ENCODE measurements at places on chromosomes 12 and 14.

GRCh38 chr14:55781046-55781445 lies 201.0 kb downstream of the KTN1 start:
- DNase-seq = no peak

DNA sequence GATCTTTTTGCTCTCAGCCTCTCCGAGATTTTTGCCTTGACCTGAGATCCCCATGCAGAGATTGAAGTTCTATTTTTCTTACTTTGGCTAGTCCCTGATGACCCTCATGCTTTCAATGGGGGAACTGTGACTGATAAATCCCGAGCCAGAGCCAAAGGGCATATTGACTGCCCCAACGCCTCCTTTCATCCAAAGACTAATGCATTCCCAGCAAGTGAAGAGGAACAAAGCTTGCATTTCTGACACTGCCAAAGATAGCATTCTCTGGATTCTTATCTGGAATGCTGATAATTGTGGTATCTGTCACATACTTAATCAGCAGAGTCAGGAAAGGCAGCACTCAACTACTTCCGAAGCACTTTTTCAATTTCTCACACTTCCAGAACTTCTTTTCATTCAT lies 152.3 kb upstream of the EGLN3 start:
- no peak for DNase-seq

DNA sequence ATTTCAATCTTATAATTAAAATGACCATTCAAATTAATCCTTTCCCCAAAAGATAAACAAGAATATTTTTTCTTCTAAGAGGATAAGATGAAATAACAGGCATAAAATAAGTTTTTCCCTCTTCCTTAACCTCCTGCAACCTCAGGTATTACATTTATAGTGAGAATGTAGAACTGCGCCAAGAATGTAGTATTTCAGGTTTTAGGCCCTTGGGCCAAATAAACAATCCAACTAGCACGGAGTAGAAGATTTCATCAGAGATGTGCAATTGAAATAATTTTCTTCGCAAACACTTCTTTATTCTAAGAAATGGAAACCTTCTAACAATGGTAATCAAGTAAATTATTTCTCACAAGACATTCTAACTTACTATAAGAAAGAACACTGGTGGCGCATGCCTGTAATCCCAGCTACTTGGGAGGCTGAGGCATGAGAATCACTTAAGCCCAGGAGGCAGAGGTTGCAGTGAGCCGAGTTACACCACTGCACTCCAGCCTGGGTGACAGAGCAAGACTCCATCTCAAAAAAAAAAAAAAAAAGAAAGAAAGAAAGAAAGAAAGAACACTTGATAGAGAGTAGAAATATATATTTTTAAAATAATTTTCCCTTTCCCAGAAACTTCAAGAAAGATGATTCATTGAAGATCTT lies 100.8 kb downstream of the TAOK3 start:
- DNase-seq = no peak

DNA sequence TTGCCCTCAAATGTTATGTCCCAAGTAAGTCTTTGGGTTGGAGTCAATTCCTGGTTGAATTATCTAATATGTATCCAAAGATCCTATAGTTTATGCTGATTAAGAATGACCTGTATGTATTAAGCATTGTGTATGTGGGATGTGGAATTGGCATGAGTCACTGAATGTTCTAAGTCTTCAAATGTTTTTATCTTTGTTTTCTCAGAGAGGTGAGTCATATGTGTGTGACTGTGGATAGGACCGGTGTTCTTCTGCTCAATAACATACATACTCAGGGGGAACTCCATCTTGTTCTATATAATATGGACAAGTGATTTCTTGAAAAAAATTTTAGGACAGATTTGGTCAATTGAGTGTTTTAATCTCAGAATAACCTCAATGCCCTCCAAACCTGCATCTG lies 57.9 kb downstream of the NAV3 start:
- no peak for DNase-seq

- no peak for DNase-seq
These were observed 94.1 kb downstream of the GCH1 start for GRCh38 chr14:54808326-54809161.

DNA sequence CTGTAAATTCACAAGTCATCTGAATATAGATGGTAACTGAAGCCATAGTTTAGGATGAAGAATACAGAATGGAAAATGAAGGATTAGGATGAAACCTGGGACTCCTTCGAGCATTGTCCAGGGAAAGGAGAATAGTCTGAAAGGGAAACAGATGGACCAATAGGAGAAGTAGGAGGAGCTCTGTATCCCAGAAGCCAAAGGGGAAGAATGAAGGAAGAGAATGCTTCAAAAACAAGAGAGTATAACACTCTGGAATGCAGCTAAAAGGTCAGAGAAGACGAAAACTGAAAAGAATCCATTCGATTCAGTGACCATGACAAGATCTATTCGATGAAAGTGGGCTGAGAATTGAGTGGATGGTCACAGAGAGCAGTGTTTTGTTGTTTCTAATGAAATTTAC lies 1.0 kb downstream of the GMFB start:
- DNase-seq = no peak

GRCh38 chr12:39972119-39972518 lies 133.8 kb downstream of the SLC2A13 start:
- DNase-seq = no peak

DNA sequence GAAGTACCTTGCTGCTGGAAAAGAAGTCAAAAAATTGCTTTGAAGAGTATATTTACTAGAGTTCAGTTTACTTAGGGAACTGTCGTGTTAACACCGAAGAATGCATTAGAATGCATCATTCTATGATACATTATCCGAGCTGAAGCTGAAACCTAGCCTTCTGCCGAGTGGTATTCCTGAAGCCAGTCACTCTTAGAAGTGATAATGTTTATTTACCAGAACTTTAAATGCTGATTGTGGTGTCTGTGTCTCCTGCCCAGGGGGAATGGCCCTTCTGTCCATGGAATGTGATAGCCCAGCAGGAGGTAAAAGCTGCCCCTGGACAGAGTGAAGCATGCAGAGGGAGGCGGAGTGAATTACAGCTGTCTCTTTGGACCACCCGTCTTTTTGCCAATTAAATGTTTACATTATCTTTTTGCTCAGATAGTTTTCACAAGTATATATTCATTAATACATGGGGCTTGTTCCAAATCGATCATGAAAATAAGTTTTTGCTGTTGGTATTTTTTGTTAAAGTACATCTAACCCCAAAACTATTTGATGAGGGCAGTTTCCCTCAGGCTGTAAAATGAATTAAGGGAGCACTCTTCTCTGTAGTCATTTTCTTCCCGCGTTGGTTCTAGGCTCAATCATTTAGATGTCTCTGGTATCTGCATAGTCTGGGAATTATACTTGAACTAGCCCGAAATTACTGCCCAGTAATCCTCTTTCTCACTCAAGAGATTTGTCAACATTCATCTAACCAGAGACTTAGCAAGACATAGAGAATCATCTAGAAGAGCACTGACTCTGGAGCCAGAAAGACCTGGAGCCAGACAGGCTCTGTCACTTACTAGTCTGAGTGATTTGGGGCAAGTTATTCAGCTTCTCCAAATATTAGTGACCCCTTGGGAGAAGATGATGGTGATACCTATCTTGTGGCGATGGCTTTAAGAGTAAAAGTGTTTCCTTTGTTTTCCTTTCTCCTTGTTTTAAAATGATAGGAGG lies 147.6 kb downstream of the CRADD start:
- DNase-seq = no peak

DNA sequence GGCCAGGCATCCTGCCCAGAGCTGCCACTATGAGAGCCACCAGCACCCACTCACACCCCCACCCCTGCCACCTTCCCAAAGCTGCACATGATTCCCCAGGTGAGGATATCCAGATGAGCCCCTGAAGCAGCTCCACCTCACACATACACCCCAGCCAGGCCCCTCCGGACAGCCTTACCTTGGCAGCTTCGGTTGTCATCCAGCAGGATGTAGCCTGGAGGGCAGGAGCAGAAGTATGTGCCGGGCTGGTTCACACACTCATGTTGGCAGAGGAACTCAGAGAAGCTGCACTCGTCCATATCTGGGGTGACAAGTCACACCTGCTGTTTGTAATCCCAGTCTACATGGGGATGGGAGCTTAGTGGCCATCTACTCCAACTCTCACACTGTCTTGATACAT lies 15.4 kb upstream of the TC2N start:
- DNase-seq = no peak

DNA sequence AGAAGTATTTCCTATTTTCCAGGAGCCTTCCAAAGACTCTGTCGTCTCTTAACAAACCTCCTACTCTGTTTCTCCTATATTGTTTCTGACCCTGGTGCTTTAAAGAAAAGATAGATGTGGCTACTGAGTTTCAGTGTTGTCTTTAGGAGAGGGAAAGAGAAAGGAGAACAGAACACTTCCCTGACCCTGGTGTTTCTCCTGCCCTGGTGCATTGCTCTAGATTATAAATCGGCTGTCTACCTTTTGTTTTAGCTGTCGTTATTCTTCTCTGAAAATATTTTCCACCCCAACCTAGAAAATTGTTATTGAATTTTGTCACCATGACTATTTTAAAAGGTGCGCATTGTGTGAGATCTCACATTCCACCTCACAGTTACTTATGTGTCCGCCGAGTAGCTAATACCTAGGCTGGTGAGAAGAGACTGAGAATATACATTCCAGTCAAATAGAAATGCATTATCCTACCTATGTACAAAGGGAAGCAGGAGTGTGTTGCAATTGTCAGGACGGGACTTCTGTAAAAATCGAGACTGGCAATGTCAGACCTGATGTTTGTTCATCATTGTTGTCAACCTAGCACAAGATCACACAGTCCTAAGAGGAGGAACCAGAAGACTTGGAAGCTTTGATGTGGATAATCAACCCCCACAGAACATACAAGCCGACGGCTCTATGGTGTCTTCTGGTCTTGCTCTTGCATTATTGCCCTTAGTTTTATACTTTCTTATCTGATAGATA lies 108.7 kb upstream of the SLC38A4 start:
- no peak for DNase-seq

GRCh38 chr14:77459072-77459723 lies 1.3 kb downstream of the AHSA1 start:
- peak; percentile 47 for DNase-seq

DNA sequence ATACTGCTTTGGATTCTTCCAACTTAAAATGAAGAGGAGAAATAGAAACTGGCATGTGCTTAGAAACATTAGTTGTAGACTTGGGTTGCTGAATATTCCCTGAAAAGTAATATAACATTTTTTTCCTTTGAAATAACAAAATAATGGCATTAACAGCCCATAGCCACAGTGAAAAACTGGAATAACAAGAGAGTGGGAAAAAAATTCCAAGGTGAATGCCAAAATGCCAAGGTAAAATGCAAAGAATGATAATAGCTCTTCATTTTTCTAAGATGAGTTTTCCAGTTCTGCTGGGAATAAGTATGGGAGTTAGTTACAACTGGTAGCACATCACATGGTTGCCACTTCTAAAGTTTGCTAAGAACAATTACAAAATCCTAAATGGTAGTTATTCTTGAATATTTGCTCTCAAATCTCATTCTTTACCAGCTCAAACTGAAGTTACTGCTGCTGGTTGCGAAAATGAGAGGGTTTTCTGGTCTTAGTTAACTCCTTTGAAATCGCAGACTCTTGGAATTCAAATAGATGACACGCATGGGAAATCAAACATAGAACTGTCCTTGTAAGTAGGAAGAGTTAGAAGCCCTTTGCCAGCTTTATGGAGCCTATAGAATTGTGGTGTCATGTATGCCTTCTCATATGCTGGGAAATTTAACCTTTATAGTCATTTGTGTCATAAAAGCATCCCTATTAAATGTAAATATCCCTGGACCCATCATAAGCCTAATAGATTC lies 165.0 kb upstream of the DCN start:
- DNase-seq = no peak

GRCh38 chr12:29024117-29024516 lies 125.0 kb upstream of the FAR2 start:
- DNase-seq = no peak

DNA sequence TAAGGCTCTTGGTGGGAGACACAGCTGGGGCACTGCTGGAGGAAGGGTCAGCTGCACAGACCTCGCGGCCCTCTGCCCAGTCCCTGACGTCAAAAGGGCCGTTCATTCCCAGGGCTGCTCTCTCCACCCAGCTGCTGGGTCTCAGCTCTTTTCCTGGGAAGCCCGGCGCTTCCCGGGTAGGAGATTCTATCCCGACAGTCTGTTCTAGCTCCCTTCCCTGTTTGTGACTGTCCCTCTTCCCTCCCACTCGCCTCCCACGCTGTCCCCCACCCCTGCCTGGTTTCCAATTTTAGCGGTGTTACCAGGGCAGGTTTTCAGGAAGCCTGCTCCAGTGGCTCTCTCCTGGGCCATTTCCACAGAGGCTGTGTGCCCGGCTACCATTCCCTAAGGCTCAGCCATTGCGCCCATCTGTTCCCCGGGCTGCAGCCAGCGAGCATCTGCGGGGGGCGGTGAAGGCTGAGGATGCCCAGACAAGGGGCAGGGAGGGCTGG lies 186.6 kb downstream of the CACNA1C start:
- DNase-seq = no peak

DNA sequence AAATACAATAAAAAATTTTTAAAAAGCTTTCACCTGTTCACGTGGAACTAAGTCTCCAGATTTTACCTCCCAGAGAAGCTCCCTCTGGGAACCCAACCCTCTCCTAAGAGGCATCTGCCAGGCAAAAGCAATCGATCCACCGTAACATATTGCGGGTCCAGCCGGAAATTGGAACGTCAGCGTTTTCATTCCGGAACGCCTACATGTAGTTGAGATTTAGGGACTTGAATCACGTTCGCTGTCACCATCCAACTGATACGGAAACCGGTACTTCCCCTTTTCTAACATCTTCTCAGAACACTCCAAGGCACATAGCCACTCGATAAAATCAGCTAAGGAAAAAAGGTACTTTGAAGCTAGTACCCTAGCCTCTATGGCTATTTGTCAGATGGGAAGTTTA lies 70.3 kb downstream of the COX16 start:
- DNase-seq = no peak

- DNase-seq = no peak
These were observed 57.1 kb downstream of the MARK3 start for GRCh38 chr14:103442288-103442687.

DNA sequence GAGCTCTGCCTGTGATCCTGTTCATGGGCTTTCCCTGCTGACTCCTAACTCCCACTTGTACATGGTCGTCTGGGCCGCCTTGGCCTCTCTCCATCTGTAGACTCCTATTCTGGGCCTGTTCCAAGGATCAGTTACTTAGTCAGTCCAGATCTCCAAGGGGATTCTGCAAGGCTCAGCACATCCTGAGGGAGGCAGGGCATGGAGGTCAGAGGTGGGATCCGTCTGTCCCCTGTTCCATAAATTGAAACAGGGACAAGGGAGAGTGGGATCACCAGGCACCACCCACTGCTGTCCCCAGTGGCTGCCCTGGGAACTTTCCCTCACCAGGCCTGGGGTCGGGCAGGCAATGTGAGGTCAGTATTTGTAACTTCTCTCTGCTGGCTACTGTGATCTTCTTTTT lies 43.5 kb downstream of the KCTD10 start:
- no peak for DNase-seq

DNA sequence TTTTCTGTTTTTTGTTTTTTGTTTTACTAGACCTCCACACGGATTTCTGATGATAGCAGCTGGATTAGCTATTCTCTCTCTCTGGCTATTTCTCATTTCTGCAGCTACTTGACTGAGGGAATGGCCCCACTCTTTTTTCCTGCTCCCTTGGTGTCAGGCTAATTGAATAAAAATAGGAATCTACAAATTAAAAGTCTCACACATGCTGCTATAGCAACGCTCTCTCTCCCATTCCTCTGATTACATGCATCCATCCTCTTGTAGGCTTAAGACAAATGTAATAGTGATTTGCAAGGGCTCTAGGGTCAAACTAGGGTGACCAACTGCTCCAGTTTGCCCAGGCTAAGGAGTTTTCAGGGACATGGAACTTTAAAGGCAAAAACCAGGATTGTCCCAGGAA lies 221.8 kb downstream of the PHLDA1 start:
- no peak for DNase-seq

GRCh38 chr14:49461529-49462401 lies 124.4 kb downstream of the RPS29 start:
- DNase-seq = no peak
